ENCODE measurements at places on chromosomes 4 and X.

GRCh38 chrX:38262715-38263620, 42.3 kb upstream of the SRPX start:
- DNase-seq: no peak

- DNase-seq: no peak
Observed at GRCh38 chrX:110145854-110146253, 142.9 kb downstream of the TMEM164 start.

DNA sequence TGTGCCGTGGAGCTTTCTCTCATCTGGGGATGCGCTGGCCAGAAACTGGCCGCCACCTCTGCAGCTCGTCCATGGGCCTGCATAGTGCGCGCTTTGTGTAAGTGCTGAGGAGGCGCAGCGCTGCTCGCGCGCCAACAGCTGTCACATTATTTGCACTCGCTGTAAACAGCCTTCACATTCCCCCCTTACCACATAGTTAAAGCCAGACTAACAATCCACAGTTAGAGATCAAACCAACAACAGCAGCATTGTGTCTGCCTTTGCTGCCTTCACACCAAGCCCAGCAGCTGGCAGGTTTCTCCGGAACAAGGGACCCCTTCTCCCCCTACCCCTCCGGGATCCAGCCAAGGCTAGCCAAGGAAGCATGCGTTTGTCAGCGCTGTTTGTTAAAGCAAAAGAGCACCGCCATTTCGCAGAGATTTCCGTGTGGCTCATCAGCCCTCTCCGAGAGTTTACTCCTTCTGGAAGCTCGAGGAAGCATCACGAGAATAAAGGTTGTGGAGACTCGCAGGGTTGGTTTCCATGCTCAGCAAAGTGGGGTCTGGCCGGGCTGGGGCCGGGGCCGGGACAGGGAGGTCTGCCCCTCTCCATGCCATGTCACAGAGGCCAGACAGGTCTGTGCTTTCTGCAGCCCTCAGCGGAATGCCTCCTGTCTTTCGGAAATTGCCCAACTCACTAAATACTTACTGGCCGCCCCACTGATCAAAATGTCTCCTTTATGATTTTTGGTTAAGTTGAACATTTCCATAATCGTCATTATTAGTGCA, 11.0 kb downstream of the BCOR start:
- DNase-seq: no peak

DNA sequence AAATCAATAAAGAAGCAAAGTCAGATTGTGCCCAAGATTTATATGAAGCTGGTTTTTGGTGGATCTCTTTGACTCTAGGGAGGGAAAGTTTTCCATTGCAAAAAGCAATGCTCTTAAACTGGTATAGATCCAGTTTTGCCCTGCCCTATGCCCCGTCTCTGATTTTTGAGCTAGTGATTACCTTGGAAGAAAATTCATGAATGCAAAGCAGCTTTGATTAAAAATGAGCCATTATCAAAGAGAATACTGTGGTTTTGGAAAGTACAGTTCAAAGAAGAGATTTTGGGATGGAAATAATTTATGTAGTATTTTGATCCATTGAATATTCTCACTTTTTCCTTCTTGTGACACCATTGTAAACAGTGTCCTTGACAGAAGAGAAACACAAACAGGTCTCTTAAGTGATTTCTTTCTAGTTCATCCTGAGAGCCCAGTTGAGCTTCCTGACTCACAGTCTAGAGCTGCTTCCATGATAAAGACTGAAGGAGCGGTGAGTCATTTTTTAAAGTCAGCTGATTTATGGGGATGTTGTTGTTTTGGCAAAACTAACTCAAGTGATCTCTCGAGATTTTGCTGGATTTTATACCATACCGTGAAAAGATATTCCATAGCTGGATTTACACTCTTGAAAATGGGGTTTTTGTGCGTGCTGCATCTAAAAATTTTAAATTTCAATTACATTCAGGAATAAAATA, 76.7 kb downstream of the AFF1 start:
- no peak for DNase-seq

DNA sequence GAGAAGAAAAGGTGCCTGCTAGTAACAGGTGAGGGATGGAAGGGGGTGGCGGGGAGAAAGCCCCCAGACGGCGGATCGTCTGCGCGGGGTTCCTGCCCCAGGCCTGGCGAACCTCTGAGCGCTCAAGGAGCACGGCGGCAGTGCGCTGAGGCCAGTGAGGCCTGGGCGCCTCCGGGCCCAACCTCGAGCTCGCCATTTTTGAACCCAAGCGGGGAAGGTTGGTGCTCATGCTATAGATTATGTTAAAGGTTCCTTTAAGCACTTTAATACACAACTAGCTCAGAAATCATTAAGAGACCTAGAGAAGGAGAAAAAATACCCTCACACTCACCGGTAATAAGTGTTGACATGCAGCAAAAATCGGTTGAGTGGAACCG, 7.9 kb downstream of the PITX2 start:
- DNase-seq: no peak

Data from dermis microvascular lymphatic vessel endothelial cell (primary cell).